Stimulated activated CD8-positive, alpha-beta memory T cell treated with anti-CD3 and anti-CD28 coated beads, Interleukin-7, amount 100 ng/mL, for 48 hours (primary cell): ENCODE measurements at places on chromosomes 16 and 17.

DNA sequence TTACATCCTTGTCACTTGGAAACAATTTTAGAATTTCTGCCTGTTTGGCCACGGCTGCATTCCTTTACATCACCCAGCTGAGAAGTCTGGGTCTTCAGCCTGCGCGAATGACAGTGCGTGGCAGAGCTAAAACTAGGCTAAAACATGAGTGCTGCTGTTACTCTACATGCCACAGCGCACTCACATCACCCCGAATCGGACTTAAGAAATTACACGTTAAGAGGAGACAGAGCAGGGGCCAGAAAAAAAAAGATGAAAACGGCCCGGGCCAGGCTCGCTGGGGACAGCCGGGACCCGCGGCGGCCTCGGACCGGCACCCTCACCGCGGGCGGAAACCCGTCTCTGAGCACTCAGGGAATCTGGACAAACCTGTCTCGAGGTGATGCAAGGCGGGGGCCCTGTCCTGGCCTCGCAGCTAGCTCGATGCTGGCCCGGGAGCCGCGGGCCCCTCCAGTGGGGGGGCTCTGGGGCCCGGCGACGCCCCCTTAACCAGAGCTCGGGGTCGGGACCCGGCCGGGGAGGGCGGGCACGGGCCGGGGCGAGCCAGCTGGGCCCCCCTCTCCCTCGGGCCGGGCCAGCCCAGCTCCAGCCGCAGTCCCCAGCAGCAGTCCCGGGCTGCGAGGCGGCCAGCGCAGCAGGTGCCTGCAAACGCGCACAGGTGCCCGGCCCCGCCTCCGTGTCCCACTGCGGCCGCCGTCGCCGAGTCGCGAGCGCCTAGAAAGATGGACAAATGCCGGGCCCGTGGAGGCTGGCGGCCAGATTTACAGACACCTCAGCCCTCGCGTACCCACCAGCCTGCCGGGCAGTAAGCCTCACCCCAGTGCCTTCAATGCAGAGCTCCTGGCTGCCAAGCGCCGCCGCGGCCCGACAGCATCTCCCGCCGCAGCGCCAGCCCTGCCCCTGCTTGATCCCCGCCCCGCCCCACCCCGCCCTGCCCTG is at the start of gene AKTIP:
Gene AKTIP, minus strand, starts transcription at position 879 of the 939 bp plus-strand sequence. CDS start 2,950 bp downstream, outside the sequence.
- DNase-seq: no peak

DNA sequence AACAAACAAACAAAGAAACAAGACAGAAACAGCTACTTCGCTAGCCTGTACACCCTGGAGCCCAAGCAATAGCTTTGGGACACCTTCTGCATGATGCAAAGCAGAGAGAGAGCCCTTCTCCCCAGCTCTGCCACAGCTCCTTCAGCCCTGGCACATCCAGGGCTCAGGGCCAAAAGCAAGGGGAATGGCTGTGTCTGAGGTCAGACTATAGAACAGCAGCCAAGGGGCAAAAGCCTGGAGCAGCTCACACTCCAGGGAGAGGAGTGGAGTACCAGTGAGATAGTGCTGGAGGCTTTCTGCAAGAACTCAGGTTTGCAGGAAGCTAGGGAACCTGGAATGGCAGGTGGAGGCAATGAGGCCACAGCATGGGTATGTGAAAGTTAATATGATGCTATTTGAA is 11.6 kb upstream of the SEPHS2 start:
- no peak for DNase-seq

GRCh38 chr16:31149332-31149731 is 534 bp downstream of the PRSS36 start:
- DNase-seq: no peak

GRCh38 chr17:62159994-62160393 is 94.9 kb upstream of the MED13 start:
- DNase-seq: no peak

DNA sequence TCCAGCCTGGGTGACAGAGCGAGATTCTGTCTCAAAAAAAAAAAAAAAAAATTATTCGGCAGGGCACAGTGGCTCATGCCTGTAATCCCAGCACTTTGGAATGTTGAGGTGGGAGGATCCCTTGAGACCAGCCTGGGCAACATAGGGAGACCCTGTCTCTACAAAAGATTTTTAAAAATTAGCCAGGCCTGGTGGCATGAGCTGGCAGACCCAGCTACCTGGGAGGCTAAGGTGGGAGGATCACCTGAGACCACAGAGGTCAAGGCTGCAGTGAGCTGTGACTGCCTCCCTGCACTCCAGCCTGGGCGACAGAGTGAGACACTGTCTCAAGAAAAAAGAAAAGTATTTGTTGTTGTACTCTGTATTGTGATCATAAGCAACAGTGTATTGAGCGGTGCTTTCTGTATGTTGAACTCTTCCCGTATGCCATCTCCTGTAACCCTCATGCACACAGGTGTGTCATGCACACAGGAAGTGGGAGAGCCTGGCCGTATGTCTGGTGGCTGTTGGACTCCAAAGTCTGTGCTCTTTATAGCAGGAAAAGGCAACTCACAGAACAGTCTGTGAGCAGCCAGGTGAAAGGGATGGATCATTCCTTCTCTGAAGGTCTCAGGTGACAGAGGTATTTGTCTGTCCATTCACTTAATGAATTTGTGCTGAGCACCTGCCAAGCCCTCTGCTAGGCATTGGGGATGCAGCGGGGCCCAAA is 17.1 kb downstream of the CDH1 start:
- no peak for DNase-seq

- no peak for DNase-seq
These were observed 26.1 kb upstream of the ABCA8 start for GRCh38 chr17:68981288-68981687.

DNA sequence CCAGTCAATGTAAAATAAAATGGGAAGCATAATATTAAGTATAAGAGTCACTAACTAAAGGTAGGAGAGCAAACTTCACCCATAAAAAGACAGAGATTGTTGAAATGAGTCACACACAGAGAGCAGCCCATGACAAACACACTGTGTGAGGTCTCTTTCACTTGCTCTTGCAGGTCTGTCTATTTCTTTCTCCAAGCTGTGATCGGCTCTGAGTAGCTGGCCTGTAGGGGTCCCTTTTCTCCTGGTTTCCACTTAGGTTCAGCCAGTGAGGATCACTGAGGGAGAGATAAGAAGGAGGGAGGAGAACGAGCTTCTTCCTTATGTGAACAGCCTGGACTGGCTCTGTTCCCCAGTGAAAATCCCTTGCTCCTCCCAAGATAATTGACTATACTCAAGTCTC is 133.7 kb upstream of the HS3ST3A1 start:
- DNase-seq: no peak

- no peak for DNase-seq
These were observed 2.0 kb downstream of the TTYH2 start for GRCh38 chr17:74215342-74215727.

- no peak for DNase-seq
These were observed 158.4 kb upstream of the IRX3 start for GRCh38 chr16:54444851-54445458.

- no peak for DNase-seq
These were observed at the start of gene LDHD for GRCh38 chr16:75116081-75116910. TSS of gene LDHD (minus strand) at chr16:75116780. CDS start at chr16:75116720, 60 bp downstream.

- no peak for DNase-seq
These were observed 780.8 kb upstream of the CDH8 start for GRCh38 chr16:62816971-62817519.

DNA sequence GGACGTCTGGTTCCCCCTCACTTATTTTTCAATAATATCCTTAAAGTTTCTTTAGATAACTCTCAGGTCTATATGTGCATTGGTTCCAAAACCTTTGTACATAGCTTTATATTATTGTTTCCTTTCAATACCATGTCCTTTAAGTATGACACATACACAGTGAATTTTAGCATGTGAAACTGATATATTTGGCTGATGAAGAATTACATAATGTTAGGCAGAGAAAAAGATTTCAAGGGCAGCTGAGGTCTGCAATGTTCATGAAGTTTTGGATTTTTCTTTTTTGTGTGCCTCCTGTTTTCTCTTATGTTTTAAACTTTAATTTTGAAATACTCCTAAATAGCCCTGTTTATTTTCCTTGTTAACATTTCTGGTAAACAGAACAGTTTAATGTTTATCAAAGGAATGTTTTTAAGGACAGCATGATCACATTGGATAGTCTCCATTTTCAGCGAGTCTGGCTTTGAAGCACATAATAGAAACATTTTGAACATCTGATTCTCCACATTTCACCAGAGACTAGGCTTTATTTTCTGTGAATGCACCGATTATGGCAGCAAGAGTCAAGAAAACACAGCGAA is 32.9 kb upstream of the FBXO47 start:
- no peak for DNase-seq

DNA sequence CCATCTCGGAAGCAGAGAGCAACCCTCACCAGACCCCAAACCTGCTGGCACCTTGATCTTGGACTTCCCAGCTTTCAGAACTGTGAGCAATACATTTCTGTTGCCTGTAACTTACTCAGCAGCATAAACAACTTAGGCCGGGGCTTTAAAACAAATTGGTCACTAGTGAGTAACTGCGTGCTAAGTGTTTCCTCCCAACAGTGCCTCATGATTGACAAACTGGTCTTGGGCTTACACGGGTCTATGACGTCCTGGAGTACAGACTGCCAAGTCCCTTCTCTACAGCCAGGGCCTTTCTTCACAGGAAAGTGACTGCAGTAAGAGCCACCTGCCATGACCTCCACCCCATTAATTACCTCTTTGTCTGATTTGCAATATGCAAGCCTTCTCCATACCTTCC is 136.7 kb downstream of the XYLT1 start:
- DNase-seq: no peak

GRCh38 chr17:38476549-38476948 is 48.3 kb downstream of the ARHGAP23 start:
- DNase-seq: no peak

GRCh38 chr16:11098601-11099390 is 154.4 kb downstream of the CLEC16A start:
- DNase-seq: no peak

GRCh38 chr17:48322060-48322459 is 108.0 kb downstream of the SKAP1 start:
- DNase-seq: no peak

DNA sequence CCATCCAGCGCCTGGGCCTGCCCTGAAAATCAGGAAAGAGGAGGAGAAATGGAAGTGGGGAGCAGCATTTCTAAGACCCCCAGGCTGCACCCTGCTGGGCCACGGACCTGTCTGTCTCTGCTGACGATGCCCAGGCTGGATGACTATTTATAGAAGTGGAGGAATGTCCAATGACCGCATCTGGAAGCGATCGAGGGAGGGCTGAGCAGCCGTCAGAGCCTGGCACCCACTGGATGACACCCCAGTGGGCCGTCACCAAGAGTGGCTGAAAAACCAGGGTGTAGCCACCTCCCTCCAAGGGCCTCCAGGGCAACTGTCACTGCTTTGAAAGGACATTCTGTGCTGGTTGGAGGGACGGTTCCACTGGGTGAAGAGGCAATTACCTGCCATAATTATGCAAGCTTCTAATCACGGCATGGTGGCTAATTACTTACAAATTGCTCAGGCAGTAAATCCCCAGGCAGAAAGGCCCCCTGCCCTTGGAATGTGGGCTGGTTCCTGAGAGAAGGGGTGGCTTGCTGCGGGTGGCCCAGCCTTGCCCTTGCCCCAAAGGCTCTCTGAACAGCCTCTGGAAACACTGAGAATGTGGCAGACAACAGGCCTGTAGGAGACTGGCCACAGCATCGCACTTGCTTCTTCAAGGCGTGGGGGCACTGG is 332.1 kb downstream of the C16orf95 start:
- DNase-seq: no peak

DNA sequence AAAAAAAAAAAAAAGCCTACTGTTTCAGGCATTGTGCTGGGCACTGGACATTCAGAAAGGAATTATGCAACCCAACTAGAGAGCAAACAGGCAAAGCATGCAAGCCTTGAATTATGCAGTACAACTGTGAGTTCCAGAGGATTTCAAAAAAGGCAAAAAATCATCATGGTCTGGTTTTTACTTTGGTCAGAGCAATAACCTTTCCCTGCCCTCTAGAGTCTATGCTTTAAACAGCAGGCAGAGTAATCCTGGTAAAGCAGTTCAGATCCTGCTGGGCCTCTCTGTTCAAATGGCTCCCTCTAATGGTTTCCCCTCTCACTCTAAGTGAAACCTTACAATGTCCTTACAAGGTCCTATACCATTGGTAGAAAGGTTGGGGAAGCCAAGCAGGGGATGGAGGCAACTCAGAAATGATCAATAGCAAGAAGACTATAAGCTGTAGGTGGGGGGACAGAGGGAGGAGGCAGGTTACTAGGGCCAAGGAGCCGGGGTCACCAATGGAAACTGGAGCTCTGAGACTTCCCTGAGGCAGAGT is 4.6 kb upstream of the TAF15 start:
- no peak for DNase-seq

GRCh38 chr16:10646581-10647263 is 48.0 kb downstream of the TEKT5 start:
- DNase-seq: no peak

DNA sequence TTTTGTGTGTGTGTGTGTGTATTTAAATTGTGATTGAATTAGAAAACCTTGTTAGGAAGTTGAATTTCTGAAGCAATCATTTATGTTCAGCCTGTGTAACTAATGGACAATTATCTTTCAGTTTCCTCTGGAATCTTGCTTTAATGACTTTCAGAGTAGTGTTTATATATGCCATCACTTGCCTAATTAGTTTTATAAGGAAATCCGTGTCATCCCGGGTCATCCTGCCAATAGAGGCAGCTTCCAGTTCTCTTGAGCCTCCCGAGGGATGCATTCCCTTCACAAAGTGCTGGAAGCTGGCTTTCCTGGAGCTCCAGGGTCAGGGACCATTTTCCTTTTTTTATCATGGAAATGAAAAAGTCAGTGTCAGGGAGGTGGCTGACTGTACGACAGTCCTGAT is 42.9 kb downstream of the PRKCA start:
- no peak for DNase-seq

DNA sequence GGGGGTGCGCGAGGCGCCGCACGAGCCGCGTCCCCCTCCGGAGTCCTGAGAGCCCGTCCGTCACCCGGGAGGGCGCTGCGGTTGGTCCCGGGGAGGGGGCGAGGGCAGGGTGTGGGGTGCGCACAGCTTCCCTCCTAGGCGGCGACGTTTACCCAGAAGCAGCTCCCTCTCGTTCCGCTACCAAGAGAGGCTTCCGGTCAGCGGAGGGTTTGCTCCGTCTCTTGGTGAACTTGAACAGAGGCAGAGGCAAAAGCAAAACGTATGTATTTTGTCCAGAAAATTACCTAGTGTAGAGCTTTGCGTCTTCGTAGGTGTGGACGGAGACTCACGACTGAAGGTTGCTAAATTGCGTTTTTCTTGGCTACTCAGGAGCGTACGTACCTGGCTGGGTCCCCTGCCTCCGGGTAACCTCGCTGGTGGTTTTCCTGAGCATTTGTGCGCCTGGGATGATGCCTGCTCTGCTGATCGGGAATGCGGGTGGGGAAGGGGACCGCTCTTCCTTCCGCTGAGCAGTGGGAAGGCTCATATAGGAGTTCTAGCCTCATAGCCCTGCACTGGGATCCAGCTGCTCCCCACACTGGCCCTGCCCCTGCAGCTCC is 833 bp downstream of the WSCD1 start:
- DNase-seq: no peak
